NCI-H510A (cell line): ENCODE measurements at places on chromosomes 2 and 18.

DNA sequence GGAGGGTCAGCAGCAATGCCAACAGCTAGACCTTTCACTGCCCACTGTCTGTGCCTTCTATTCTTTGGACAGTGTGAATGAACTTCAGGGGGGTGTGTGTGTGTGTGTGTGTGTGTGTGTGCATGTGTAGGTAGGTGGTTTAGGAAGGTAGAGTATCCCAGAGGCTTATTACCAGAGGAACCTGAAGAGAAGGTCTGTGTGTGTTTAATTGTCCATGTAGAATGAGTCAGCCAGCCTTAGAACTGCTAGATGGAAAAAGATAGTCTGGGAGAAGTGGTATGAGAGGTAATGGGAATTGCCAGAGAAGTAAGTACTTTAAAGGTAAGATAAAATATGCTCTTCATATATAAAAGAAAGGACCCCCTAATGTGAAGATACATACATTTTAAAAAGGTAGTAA lies 522.2 kb downstream of the PIK3C3 start:
- no peak for DNase-seq

DNA sequence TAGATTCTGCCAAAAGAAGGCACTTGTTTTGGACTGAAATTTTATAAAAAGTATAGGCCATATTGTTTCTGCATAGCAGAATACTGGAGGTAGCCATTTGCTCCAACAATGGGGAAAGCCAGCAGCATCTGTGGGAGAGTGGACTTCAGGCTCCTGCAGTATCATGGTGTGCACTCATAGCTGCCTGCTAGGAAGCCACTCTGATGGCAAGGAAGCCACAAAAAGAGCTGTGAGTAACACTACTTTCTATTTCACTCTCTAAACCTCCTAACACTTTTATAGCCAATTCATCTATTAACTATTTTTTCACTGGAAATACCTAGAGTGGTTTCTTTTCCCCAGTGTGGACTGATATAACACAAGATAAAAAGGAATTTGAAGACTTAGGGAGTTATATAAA lies 144.4 kb upstream of the KCNJ3 start:
- no peak for DNase-seq

- DNase-seq: no peak
These were observed 229.6 kb upstream of the ID2 start for GRCh38 chr2:8452296-8452695.

- no peak for DNase-seq
These were observed 228.5 kb downstream of the TTC32 start for GRCh38 chr2:19673213-19673791.

GRCh38 chr2:62654423-62654791 lies 51.1 kb upstream of the EHBP1 start:
- no peak for DNase-seq

DNA sequence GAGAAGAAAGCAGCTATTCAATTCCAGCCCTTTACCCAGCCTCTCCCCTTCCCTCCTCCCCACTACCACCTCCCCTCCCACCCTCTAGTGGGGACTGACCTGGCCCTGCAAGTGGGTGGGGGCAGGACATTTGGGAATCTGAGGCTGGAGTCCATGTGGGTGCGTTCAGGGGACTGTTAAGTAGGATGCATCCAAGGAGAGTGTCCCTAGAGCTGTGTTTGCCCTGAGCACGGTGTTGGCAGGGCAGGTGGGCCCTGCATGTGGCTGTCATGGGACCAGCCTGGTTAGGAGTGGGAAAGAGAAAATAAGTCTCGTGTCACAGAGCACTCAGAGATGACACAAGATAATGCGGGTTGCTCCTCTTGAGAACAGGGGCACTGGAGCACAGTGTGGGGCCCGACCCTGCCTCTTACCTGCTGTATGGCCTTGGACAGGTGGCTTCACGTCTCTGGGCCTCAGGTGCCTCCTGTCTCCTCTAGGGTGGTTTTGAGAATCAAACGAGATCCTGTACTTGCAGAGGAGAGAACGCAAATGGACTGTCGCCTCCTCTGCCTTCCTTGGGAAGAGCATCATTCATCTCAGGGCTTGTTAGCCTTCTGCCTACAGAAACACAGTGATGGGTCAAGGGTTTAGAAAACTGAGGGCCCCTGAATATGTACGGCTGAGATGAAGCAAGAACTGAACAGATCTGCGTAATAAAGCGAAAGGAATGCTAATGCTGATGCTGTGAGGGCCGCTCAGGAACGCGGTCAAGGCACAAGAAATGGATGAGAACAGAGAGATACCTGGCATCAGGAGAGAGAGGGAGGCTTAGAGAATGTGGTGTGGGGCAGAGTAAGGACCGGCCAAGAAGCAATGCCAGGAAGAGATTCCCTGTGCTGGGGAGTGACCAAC lies 187.7 kb upstream of the HAAO start:
- no peak for DNase-seq

- no peak for DNase-seq
These were observed 12.7 kb downstream of the KDM3A start for GRCh38 chr2:86453836-86454235.

- no peak for DNase-seq
These were observed 88.7 kb upstream of the MAP4K3 start for GRCh38 chr2:39525636-39526412.
